ENCODE measurements at places on chromosomes 1 and 21.
A peak's percentile ranks its signal among the peaks of the same experiment; 100 is the strongest.

DNA sequence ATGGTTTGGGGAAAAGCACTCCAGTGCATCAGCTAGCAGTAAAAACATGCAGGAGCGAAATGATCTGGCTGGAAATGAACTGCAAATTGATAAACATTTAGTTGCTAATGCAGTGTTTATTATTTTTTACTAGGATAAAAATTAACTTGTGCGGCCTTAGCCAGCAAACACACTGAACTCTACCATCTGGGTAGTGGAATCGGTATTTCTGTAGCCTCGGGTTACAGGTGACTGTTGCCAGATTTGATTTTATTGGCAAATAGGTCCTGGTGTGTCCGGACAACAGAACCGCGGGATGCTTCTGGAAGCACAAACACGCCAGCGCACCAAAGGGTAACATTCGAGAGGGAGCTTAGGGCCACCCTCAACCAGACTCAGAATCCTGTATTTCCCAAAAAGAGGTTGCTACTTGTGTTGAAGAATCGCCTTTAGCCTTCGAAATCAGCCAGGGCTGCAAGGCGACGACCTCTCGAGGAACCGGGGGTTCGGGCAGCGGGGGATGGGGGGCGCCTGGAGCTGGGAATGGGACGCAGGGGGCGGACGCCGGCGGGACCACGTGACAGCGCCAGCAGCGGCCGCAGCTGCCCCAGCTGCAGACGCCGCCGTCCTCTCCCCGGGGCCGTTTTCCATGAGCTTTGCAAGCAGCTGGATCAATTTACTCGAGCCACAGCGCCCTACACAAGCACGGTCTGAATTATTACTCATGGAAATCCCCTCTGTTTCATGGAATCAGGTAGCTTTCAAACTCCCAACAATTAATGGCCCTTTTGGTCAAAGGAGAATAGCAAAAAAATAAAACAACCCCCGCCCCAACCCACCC lies 158.8 kb downstream of the TOMM20 start:
- no peak for DNase-seq

- no peak for DNase-seq
Measured at GRCh38 chr1:219517031-219517430, 95.9 kb downstream of the ZC3H11B start.

- no peak for DNase-seq
Measured at GRCh38 chr1:184827600-184828368, 73.1 kb upstream of the EDEM3 start.

DNA sequence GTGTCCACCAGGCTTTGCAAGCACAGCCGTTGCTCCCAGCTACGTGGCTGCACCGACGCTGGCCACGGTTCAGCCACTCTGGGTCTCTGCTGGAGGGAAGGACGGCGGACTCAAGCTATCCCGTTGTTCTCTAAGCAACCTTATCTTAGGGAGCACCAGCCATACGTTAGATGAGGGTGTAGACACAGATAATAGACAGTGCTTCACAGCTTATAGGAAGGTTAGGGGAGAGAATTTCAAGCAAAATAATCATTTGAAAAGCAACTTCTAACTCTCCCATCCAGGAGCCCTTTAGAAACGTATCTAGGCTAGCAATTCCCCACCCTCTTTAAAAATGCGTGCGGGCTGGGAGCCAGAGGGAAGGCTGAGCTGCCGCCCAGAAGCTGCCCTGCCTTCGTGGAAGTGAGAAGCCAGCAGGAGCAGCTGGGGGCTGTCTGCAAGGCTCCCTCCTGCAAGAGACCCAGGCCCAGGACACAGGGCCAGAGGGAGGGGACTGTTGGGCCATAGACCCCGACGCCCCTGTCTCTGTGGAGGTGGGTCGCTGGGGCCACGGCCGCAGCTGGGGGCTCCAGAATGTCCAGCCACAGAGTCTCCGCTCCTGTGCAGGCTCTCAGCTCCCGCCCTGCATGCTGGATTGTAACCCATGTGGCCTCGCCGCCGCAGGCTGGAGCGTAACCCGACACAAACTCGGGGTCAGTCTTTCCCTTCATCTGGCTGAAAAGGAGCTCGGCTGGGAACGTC lies 31.2 kb upstream of the COL6A2 start:
- no peak for DNase-seq

GRCh38 chr1:94335447-94335846 lies 82.7 kb upstream of the ABCD3 start:
- DNase-seq, result no peak

- no peak for DNase-seq
Measured at GRCh38 chr1:179366093-179366800, 476 bp downstream of the AXDND1 start.

GRCh38 chr1:170806961-170807360 lies 128.4 kb upstream of the MROH9 start:
- DNase-seq, result no peak

DNA sequence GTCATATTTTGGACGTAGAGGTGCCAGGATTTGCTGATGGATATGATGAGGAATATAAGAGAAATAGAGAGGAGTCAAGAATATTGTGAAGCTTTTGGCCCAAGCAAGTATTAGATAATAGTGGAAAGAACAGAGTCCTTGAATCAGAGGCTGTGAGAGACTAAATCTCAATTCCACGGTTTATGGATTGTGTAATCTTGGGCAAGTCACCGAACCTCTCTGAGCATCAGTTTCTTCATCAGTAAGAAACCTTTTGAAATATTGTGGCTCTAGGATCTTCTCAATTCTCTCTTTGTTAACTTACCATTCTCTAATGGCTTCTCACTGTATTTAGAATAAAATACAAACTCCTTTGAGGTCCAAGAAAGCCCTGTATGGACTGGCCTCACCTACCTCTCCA lies 77.6 kb downstream of the RPS6KA1 start:
- no peak for DNase-seq

GRCh38 chr1:200861937-200862647 lies 10.7 kb upstream of the GPR25 start:
- no peak for DNase-seq

- DNase-seq, result no peak
Measured at GRCh38 chr21:25503981-25504380, 103.3 kb downstream of the MRPL39 start.

DNA sequence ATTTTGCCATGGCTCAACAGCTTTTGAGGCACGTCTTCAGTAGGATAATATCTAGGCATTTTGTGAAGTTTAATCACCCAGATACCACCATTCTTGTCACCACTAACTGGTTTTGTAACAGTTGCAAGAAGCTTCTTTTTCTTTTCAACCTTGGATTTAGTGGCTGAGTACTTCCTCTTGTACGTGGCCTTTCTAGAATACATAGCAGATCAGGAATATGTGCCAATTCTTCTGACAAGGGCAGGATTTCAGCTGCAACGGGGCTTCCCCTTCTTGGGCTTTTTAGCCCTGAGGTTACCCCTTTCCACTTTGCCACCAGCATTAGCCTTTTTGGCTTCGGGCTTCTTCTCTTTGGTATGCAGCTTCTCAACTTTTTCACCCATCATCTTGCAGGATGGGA lies 79.3 kb upstream of the WARS2 start:
- DNase-seq, result no peak

DNA sequence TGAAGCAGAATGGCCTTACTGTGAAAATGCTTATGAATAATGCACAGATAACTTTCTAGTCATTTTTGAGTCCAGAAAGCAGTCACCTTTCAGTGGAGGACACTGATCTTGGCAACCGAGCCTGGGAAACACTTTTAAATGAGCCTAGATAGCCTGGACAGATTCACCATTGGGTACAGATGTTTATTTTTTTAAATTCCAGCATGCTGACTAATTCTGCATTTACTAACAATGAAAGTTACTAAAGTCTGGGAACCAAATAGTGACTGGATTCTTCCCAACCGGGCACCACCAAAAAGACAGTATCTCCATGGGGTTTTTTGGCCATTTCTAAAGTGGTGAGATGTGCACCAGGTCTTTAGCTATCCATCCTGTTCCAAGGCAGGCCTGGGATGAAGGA lies 3.3 kb upstream of the FMOD start:
- DNase-seq, result no peak

GRCh38 chr21:26515257-26515656 lies 57.8 kb downstream of the CYYR1 start:
- no peak for DNase-seq

GRCh38 chr1:74427681-74428080 lies 84.7 kb downstream of the LRRC53 start:
- no peak for DNase-seq

DNA sequence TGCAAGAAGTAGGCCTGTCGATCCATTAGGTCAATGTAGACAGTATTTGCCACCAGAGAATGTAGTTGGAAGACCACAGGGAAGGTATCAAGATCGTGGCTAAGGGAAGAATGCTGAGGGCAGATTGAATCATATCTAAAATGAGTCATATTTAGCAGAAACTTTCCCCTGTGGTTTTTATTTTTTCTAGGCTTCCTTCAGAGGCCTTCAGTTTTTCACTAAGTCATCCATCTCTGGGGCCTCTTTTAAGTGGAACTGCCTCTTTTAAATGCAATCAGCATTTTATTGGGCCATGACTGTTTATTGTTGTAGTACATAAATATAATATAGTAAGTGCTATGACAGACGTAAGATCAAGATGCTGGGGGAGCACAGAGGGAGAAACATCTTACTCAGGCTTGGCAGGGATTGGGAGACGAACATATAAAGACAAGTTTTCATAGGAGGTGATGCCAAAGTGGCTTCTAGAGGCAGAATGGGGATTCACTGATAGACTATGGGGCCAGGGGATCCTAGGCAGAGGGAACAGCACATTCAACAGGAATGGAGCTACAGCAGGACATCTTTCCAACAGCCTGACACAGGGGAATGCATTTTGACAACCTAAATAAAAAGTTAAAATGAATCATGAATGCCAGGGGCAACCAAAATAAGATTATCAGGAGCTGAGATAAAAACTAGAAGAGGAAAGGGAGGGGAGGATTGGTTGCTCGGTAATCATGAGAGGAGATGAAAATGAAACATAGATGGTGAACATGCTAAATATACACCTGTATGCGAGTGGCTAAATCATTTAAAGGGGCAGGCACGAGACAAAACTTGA lies 20.1 kb downstream of the UBE2U start:
- no peak for DNase-seq

DNA sequence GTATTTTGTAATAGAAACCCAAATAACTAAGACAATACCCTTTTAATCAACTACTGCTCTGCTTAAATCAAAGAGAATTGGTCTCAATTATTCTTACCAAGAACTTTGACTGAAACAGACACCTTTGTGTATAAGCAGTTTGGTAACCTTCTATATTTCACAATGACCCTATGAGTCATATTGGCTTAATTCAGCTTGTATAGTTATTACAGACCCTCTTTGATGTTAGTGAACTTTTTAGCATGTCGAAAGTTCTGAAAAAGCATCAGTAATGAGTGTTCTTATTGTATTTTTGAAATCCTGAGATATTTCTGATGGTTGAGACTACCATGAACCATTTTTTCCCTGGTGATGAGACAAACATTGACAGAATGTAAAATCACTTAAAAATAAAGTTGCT lies 43.3 kb upstream of the RABGAP1L start:
- DNase-seq, result no peak

DNA sequence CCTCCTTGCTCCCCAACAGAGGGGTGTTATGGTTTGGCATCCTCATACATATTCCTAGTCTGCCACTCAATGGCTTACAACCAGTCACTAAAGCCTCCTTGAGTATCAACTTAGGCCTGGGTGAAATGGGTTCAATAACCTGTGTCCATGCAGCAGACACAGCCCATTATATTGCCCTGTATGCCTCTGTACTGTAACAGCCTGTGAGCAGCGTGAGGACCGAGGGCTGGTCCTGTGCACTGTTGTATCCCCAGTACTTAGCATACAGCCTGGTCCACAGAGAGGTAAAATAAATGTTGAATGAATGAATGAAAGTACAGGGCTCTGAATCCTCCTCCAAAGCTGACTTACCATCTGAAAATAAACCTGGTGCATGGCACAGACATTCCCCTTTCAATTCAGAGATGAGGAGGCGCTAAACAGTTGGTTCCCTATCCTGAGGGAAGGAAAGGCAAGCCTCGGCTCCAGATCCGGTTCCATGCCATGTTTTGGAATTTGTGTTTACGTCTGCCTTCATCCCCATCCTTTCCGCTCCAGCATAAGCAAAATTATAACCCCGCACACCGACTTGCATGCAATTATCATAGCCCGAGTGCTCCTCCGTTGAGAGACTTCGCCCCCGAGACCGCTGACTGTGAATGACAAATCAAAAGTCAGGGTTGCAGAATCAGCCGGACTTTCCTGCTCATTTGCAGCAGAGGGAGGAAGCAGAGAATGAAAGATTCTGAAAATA lies 45.0 kb upstream of the DNAJC6 start:
- no peak for DNase-seq

GRCh38 chr1:44513111-44513510 lies 108.1 kb downstream of the RNF220 start:
- DNase-seq, result no peak

GRCh38 chr1:64483731-64484414 lies 13.9 kb downstream of the CACHD1 start:
- DNase-seq, result no peak

GRCh38 chr1:119712342-119713038 lies 756 bp downstream of the PHGDH start:
- peak; percentile 27 for DNase-seq

DNA sequence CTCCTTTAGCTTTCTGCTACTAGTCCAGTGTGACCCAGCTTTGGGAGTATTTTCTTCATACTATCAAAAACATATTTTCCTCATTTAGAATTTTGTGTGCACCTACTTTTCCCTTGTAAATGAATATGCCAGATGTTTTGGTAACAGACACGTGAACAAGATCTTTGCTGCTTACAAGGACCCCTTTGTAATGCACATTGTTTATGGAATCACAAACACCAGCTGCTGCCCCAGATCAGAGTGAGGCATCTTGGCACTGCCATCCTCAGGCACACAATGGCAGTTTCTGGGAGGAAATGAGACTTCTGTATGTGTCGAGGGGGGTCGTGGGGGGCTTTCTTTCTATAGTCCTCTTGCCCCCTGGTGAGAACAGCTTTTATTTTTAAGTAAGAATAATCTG lies 115.7 kb downstream of the RGL1 start:
- no peak for DNase-seq

DNA sequence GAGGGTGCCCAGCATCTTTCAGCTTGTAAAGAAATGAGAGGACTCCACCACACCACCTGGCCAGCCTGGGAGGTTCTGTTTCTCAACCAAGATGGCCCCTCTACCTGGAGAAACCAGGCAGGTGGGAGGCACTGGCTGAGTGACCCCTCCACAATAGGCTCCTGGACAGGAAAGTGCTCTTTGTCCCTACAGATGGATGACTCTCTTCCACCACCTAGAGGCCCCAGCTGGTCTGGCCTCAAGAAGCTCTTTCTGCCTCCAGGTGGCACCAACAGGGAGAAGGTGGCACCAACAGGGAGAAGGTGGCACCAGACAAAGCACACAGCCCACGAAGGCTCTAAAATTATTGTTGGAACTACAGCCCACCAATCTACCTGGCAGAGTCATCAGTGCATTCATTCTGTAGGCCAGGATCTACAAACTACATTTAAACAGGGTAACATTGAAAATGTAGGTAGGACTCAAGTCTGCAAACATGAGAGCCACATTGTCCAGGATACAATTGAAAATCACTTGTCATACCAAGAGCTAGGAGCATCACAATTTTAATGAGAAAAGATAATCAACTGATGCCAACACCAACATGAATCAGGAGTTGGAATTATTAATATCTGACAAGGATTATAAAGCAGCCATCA lies 14.4 kb downstream of the TMPRSS3 start:
- DNase-seq, result no peak

- no peak for DNase-seq
Measured at GRCh38 chr1:25516686-25517085, 26.7 kb upstream of the LDLRAP1 start.

Data from activated CD8-positive, alpha-beta memory T cell treated with anti-CD3 and anti-CD28 coated beads for 4 hours (primary cell).